ENCODE measurements at places on chromosomes 13 and 19. TPM values are rescaled to one million over a fixed set of nuclear protein-coding genes. Genes with fewer than 3 reads are reported as not detected.
A peak's percentile ranks its signal among the peaks of the same experiment; 100 is the strongest.

ZMYM5 gene
- 4.8 TPM for total RNA-seq

DNA sequence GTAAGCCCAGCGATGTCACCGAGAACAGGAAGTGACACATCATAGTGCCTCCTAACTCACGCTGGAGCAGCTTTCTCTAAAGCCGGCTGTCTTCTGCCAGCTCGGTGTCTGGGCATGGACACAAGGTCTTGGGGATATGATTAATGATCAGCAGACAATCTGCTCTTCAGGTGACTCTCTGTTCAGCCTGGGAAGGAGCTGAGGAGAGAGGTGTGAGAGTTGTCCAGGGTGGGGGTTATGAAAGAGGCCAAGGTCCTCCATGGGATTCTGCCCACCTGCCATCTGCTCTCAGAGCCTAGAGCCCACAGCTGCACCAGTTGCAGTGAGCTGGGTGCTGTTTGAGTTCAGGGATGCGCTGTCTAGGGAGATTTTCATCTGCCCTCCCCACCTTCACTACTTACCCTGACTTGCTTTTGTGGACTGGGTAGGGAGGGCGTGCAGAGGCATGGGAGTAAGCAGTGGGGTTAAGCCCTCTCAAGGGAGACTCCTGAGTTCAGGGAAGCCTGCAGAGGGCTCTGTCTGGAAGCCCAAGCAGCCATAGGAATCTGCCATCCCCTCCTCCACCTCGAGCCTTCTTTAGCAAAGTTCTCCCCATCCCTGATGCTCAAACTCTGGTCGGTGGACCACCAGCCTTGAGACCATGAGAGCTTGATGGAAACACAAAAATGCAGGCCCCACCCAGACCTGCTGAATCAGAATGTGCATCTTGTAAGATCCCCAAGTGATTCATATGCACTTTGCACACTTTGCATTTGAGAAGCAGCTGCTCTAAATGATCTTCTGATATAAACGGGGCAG lies 539.7 kb downstream of the RFC3 start:
- DNase-seq = peak; percentile 93

PSG1 gene
- total RNA-seq = 0.27 TPM

- DNase-seq = peak; percentile 51
These were observed 11.8 kb upstream of the LILRA2 start for GRCh38 chr19:54561840-54562239.

DNA sequence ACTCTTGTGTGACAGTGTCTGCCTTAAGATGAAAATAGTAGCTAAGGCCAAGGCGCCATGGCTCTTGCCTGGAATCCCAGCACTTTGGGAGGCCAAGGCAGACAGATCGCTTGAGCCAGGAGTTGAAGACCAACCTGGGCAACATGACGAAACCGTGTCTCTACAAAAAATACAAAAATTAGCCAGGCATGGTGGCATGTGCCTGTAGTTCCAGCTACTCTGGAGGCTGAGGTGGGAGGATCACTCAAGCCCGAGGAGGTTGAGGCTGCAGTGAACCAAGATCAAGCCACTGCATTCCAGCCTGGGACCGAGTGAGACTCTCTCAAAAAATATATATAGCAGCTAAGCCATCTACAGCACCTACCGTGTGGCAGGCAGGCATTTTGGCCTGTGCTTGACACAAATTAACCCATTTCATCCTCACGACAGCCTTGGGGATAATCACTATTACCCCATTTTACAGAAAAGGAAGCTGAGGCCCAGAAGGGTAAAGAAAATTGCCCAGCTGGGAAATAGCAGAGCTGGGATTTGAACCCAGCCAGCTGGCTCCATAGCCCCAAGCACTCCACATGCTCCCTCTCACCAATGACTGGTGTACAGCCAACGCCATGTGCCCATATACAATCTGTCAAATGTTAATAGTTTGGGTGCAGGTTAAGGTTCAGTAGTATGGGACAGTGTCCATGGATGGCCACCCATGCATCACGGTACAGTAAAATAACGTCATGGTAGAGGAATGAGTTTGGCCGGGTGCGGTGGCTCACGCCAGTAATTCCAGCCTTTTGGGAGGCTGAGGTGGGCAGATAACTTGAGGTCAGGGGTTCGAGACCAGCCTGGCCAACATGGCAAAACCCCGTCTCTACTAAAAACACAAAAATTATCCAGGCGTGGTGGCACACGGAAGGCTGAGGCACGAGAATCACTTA lies 3.1 kb downstream of the SLC1A5 start:
- no peak for DNase-seq

- DNase-seq = peak; percentile 28
These were observed 1.4 kb upstream of the QTRT1 start for GRCh38 chr19:10699650-10700335.

GRCh38 chr13:49651570-49652354 lies 23.5 kb downstream of the ARL11 start:
- DNase-seq = no peak

- DNase-seq = no peak
These were observed 338.2 kb downstream of the UQCRFS1 start for GRCh38 chr19:28874742-28875141.

DNA sequence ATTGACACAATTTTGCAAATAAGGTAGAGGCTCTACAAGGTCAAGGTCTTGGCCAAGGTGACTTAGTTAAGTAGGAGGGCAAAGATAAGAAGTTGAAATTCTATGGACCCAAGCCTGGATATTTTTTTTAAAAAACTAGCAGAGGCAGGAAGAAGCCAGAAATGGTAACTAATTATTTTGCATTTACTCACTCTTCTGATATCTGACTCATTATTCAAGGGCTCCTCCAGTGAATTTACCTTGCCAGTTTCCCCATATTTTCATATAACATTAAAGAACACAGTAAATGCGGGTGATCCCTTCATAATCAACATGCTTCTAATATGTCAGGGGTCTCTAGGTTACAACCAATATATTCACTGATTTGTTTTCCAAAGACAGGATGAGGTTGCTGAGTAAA lies 246.1 kb downstream of the LMO7 start:
- DNase-seq = no peak

DHRS12 gene
- total RNA-seq = 5.9 TPM

Measured in HT1080 (cell line).